ENCODE measurements at places on chromosomes 5 and 9.

- no peak for DNase-seq
These were observed 480.2 kb downstream of the RASEF start for GRCh38 chr9:82582693-82583092.

GRCh38 chr9:125911861-125912644, 164.9 kb downstream of the PBX3 start:
- no peak for DNase-seq

DNA sequence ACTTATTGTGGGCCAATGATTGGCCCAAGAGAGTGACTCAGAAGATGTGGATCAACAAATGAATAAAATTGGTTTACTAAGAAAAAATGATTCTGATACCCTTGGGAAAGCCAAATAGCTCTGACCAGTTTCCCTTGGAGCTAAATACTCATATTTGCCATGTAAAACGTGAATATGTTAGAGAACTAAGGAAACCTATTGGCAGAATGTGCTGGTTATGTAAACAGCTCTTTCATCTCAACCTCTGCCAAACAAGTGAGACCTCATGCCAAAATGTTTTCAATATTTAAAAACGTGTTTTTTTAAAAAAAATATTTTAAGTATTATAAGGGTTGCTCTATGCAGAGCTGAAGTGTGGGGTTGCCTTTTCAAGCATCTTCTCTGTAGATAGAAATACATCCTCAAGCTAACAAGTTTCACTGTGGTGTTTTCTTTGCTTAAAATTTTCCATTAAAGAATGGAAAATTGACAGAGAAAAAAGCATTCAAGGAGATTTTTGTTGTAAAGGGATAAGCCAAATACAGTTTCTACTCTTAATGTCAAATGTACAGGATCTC, 186.9 kb upstream of the TUT7 start:
- no peak for DNase-seq

- DNase-seq = peak; percentile 74
These were observed 73.4 kb downstream of the ANGPTL2 start for GRCh38 chr9:127049044-127049443.

- no peak for DNase-seq
These were observed 10.0 kb downstream of the ALG2 start for GRCh38 chr9:99211746-99212145.

GRCh38 chr5:105167092-105167491, 1604.5 kb upstream of the NUDT12 start:
- no peak for DNase-seq

DNA sequence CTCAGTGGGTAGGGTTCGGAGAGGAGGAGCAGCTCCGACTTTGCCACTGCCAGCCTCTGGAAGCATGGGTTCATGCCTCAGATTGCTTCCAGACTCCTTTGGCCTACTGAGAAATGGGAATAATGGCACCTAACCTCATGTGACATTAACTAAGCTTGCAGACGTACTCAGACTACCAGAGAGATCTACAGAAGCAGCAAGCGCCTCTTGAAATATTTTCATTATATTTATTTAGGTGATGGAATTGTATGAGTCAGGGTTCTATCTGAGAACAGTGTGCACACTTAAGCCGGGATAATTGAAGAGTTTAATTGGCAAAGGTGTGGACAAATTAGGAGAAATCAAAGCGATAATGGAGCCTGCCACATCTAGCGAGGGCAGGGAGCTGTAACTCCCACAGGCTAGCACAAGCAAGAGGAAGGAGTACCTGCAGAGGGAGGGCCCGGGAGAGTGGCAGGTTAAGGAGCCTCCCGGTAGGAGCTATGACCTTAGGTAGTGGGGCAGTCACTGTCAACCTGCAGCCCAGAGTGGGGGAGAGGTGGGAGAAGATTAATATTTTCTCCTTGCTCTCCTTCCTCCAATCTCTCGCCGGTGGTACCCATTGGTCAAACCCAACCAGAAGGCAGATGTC, 12.2 kb upstream of the PDZD2 start:
- no peak for DNase-seq

GRCh38 chr9:95771556-95772246, 103.8 kb upstream of the ERCC6L2 start:
- no peak for DNase-seq

DNA sequence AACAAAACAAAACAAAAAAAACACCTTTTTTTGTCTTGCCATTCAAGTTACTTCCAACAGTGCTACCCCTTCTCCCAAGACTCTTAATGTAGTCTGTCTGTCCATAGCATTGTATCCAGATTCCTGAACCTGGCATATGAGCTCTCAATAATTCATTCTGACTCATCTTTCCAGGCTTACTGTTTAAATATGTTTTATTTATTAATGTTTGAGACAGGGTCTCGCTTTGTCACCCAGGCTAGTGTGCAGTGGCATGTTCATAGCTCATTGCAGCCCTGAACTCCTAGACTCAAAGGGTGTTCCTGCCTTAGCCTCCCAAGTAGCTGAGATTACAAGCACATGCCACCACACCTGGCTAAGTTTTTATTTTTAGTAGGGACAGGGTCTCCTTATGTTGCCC, 208.0 kb upstream of the DMRT1 start:
- DNase-seq = no peak

GRCh38 chr5:131081913-131082488, 83.1 kb downstream of the HINT1 start:
- DNase-seq = no peak

DNA sequence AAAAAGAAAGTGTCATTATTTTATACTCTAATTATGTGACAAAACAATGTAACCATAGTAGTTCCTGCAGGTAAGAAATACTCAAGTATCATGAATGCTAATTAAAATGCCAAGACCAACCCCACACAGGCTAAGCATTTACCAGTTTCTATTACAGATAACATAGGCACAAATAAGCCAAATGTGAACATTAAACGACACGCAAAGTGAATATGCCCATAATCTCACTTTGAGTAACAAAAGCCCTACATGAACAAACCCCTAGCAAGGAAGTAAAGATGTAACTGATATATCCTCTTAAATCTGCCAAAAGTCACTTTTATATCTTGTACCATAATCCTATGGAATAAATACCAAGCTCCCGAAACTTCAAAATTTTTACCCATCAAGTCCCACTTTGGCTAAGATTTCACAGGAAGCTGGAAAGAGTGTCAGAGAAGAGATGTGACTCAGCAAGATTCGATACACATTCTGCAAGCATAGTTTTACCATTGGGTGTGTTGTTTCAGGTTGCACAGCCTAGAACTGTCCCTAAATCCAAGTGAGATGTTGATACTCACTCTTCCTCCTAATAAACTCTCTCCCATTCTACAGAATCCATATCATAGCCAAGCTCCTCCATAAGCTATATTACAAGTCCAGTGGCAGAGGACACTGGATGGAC, 28.8 kb downstream of the TRPM6 start:
- DNase-seq = no peak

DNA sequence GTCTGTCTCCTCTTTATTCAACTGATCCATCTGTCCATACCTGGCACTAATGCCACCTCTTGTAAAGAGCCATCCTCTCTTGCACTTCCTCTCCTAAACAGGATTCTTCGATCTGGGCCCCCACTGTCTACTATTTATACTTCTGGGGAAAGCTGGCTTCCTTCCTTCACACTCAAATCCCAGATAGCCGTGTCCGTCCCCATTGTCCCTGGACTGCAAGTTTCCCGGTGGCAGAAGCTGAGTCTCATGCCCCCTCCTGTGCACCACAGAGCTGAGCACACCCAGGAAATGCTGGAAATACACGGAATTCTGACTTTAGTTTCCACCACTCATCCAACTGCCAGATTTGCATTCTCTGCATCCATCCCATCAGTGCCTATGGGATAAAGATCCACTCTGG, 84.0 kb downstream of the MARCHF11 start:
- DNase-seq = no peak

DNA sequence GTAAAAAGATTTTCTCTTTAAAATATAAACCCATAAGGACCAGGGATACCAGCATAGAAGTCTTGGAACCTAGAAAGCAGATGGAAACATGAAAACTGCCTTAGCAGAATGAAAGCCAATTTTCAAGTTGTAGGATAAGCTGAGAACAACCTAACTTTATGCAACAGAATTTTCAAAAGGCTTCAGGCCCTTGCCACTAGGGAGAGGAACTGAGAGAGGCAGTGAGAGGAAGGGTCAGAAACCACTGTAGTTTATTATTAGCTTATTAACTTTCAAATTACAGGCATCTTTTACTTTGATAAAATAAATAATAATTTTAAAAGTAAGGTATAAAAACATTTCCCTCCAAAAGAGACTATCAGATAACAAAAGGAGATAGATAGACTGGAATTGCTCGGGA, 33.4 kb downstream of the FAM81B start:
- no peak for DNase-seq

DNA sequence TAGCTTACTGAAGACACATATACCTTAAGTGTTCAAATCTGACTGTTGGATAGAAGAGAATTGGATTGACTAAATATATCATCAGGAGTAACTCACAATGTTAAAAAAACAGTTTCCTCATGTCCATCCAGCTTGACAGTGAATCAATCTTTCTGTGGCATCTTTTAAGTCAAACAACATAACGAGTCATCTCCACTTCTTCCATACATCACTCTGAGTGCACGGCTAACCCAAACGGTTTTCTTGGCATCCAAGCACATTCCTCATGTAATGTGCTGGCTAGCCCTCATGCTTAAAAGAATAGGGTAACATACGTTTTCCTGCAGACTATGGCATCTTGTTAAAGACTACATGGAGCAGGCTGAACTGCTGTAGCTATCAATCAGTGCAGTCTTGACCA, 291.5 kb upstream of the TRPC7 start:
- no peak for DNase-seq
